ENCODE measurements at places on chromosomes 13 and 19. TPM values are rescaled to one million over a fixed set of nuclear protein-coding genes. Genes with fewer than 3 reads are reported as not detected.
A peak's percentile ranks its signal among the peaks of the same experiment; 100 is the strongest.

DNA sequence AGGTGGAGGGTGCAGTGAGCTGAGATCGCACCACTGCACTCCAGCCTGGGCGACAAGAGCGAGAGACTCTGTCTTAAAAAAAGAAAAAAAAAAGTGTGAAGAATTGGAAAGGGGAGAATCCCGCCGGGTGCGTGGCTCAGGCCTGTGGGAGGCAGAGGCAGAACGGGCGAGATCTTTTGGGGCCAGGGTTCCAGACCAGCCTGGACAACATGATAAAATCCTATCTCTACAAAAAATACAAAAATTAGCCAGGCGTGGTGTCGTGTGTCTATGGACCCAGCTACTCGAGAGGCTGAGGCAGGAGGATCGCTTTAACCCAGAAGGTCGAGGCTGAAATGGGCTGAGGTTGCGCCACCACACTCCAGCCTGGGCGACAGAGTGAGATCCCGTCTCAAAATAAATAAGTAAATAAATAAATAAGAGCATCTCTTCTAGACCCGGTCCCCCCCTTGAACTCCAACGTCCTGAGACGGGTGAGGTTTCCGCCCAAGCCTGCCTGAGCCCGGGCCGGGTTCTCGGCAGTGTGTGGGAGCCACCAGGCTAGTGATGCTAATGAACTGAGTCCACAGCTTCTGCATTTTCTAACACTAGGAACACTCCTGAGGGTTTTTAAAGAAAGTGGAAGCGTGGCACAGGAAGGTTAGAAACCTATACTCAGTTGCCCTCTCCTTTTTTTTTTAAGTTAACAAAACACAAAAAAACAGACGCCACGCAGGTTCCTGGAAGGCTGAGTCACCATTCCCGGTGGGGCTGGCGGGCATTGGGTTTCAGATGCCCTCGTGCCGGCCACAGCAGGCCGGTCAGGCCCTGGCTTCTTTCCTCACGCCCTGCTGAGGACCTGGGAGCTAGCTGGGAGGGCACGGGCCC, 22.0 kb downstream of the GPX4 start:
- H3K4me3 ChIP-seq = no peak overlapping the region
- peaks cover 11% of the 10 kb centered on the region for H3K4me1 ChIP-seq
- peaks cover 15% of the 10 kb centered on the region for H3K36me3 ChIP-seq
- H3K27me3 ChIP-seq = peaks cover 3% of the 10 kb centered on the region
- DNase-seq = no peak

DNA sequence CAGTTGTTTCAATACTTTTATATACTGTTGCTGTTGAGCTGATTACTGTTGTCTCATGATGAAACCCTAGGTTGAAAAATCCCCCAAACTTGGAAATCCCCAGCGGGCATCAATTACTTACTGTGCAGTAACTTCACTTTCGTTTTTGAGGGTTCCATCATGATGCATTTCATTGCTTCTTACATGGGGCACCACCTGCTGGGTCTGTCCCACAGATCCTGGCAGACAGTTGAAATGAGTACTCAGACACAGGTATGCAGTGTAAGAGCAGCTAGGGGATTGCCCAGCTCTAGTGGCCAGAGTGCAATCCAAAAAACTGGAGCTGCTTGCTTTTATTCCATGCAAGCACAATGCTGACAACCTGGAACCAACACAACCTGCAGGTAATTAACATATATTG, 132.5 kb upstream of the ZNF91 start:
- DNase-seq = peak; percentile 22
- H3K4me1 ChIP-seq = peaks cover 43% of the 10 kb centered on the region
- no peaks in the 10 kb centered on the region for H3K27me3 ChIP-seq
- H3K36me3 ChIP-seq = peaks cover 18% of the 10 kb centered on the region

DNA sequence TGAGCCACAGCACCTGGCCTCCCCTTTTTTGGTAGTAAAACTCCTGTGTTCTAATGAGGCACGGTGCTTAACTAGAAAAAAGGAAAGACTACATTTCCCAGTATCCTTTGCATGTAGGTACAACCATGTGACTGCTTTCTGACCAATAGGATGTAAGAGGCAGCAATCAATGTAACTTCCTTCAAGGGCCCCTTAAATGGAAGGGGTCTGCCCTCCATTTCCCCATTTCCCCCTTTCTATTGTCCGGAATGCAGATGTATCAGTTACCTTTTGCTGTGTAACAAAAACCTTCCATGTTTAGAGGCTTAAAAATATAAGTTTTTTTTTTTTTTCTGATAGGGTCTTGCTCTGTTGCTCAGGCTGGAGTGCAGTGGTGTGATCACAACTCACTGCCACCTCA, 2.2 kb downstream of the GPR32 start:
- H3K36me3 ChIP-seq = no peaks in the 10 kb centered on the region
- H3K4me1 ChIP-seq = peaks cover 1% of the 10 kb centered on the region
- H3K4me3 ChIP-seq = no peak overlapping the region
- no peak overlapping the region for H3K27ac ChIP-seq
- H3K27me3 ChIP-seq = peaks cover 13% of the 10 kb centered on the region

GRCh38 chr13:44905556-44905955, 83.7 kb downstream of the NUFIP1 start:
- H3K27me3 ChIP-seq = peaks cover 2% of the 10 kb centered on the region
- no peak for DNase-seq
- peak overlapping the region; percentile 52 for H3K4me3 ChIP-seq
- H3K4me1 ChIP-seq = peaks cover 46% of the 10 kb centered on the region

DNA sequence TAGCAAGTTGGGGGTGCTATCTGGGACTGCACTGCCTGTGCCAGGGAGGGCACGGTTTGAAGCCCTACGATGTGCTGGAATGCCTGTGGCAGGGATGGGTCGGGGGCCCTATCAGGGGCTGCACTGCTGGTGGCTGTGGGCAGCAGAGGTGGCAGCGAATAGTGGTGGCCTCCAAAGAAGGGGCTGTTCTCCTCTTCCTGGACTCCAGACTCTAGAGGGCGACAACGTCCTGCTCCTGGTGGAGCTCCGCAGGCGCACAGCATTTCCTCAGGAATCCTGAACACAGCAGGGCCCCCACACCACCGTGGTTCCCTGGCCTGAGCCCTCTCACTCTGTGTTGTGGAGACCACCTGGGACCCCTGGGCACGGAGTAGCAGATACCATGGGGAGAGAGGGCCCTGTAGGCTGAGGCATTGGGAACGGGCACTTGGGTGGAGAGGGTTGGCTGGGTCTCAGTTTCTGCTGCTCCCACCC, 145.6 kb downstream of the TNFRSF19 start:
- peaks cover 8% of the 10 kb centered on the region for H3K36me3 ChIP-seq
- peaks cover 2% of the 10 kb centered on the region for H3K27me3 ChIP-seq
- no peak for DNase-seq
- peaks cover 10% of the 10 kb centered on the region for H3K4me1 ChIP-seq

GRCh38 chr13:113960276-113960948, 13.5 kb downstream of the C13orf46 start:
- H3K27ac ChIP-seq = no peak overlapping the region
- H3K27me3 ChIP-seq = peaks cover 18% of the 10 kb centered on the region
- H3K36me3 ChIP-seq = peaks cover 76% of the 10 kb centered on the region
- DNase-seq = no peak
- no peak overlapping the region for H3K4me3 ChIP-seq
- H3K4me1 ChIP-seq = no peaks in the 10 kb centered on the region

DNA sequence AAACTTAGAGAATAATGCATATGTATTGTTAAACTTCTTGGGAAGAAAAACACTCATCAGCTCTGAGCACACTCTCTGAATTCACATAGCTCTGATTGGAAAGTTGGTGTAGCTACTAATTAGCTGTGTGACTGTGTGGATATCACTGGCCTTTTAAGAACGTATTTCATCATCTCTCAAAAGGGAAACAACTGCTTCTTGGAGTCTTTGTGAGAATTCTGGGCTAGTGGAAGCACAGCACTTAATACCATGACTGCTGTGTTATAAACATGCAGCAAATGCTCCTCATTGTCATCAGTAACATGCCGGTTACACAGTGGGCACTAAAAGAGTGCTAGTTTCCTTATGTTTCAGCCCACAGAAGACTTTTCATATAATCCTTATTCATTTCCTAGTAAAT, 220.9 kb upstream of the CSNK1A1L start:
- DNase-seq = no peak
- no peak overlapping the region for H3K4me3 ChIP-seq
- no peaks in the 10 kb centered on the region for H3K27me3 ChIP-seq
- H3K27ac ChIP-seq = no peak overlapping the region

GRCh38 chr13:32080328-32080744, 48.8 kb downstream of the FRY start:
- H3K36me3 ChIP-seq = peaks cover 3% of the 10 kb centered on the region
- no peak overlapping the region for H3K27ac ChIP-seq
- H3K27me3 ChIP-seq = no peaks in the 10 kb centered on the region
- no peaks in the 10 kb centered on the region for H3K4me1 ChIP-seq

GRCh38 chr13:30346153-30346788, 38.9 kb upstream of the KATNAL1 start:
- H3K27me3 ChIP-seq = peaks cover 2% of the 10 kb centered on the region
- H3K4me1 ChIP-seq = peaks cover 37% of the 10 kb centered on the region
- no peak overlapping the region for H3K27ac ChIP-seq
- DNase-seq = no peak
- H3K36me3 ChIP-seq = peaks cover 3% of the 10 kb centered on the region
- no peak overlapping the region for H3K4me3 ChIP-seq

- H3K4me1 ChIP-seq = peaks cover 12% of the 10 kb centered on the region
- H3K36me3 ChIP-seq = no peaks in the 10 kb centered on the region
- peaks cover 5% of the 10 kb centered on the region for H3K27me3 ChIP-seq
- H3K4me3 ChIP-seq = no peak within 1 kb of the TSS
- H3K27ac ChIP-seq = no peak within 1 kb of the TSS
- DNase-seq = no peak
These were observed at the start of gene SH2D3A for GRCh38 chr19:6767357-6768235. SH2D3A (minus strand) TSS chr19:6767435; CDS start chr19:6763748, 3,687 bp downstream.

DNA sequence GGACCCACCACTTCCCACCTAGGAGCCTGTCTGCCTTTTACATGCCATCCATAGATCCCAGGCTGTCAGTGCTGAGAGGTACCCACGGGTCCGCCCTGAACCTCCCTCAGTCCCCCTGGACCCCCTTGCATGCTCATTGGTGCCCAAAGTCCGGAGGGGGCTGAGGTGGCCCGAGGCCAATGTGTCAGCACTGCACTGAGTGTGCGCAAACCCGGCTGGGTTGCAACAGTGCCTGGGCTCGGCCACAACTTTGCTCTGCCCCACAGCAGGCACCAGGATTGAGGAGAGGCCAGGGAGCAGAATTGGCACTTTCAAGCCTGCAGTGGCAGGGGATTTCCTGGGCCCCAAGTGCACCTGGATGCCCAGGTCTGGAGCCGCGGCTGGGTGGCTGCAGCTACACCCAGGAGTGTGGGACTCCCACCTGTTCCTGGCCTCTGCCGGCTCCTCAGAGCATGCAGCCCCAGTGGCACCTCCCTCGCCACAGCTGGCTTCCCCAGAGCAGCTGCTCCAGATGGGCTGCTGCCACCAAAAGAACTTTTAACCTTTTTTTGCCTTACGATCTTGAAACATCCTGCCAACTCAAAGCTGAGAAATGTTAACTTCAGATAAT, 837.0 kb downstream of the SLITRK6 start:
- H3K4me1 ChIP-seq = peaks cover 8% of the 10 kb centered on the region
- peaks cover 5% of the 10 kb centered on the region for H3K27me3 ChIP-seq
- DNase-seq = no peak
- no peak overlapping the region for H3K4me3 ChIP-seq
- H3K36me3 ChIP-seq = no peaks in the 10 kb centered on the region
- H3K27ac ChIP-seq = no peak overlapping the region

GRCh38 chr19:374183-374885, 29.7 kb upstream of the MIER2 start:
- H3K27ac ChIP-seq = no peak overlapping the region
- H3K4me1 ChIP-seq = peaks cover 9% of the 10 kb centered on the region
- H3K4me3 ChIP-seq = no peak overlapping the region

DNA sequence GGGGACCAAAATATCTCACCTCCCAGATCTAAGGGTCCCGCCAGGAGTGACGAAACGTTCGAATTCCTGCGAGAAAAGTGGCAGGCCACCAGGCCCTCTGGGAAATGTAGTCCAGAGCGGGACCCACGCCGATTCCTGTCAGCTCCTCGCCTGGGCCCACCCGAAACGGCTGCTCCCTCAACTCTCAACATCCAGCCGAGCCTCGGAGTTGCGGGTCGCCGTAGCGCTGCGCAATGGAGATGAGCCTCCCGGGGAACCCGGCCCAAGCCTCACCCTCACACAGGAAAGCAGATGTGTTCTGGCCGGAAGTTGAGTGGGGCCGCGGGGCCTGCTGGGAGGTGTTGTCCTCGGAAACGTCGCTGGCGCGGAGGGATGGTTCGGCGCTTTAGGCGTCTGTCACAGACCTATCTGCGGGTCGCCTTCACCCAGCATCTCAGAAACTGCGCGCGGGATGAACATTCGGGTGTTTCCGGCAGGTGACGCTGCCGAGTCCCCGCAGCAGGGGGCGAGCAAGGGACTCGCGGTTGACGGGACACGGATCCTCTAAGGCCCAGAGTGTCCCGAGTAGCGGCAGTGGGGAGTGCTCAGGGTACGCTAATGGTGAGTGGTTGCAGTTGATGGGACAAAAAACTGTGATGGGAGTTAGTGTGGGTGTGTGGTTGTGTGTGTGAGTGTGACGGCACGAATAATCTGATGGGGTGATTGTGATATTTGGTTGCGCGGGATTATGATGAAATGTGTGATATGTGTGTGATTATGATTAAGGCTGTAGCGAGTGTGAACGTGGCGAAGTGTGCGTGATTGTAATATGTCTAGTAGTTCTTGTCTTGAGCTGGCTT, at the start of the genes ZNF568 and ZNF829:
Gene ZNF568, plus strand, starts transcription at position 341 of the 839 bp plus-strand sequence. CDS start 6,439 bp downstream, outside the sequence.
Gene ZNF829, minus strand, starts transcription at position 300 of the 839 bp plus-strand sequence. CDS start 1,124 bp downstream, outside the sequence.
- peak within 1 kb of the TSS; percentile 92 for H3K27ac ChIP-seq
- peaks cover 21% of the 10 kb centered on the region for H3K4me1 ChIP-seq

GRCh38 chr19:3322199-3322978, 44.0 kb upstream of the NFIC start:
- no peak overlapping the region for H3K27ac ChIP-seq
- H3K36me3 ChIP-seq = no peaks in the 10 kb centered on the region
- H3K4me1 ChIP-seq = peaks cover 9% of the 10 kb centered on the region
- peaks cover 14% of the 10 kb centered on the region for H3K27me3 ChIP-seq
- H3K4me3 ChIP-seq = no peak overlapping the region
- no peak for DNase-seq

DNA sequence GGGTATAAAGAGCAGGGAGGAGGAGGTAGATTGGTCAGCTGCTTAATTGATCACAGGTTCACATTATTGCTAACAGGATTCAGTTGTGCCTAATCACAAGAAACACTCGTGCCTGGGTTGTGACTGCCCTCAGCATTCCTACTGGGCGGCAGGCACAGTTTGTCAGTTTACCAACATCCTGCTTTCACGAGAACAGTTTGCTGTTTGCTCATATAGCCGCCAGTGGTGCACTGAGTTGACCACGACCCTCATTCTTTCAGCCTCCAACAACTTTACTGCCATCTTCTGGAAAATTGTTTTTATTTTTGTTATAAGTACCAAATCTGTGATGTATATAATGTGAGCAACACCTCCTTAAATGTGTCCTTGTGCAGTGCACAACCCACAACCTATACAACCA, 16.2 kb upstream of the IFT88 start:
- H3K36me3 ChIP-seq = no peaks in the 10 kb centered on the region
- H3K4me1 ChIP-seq = peaks cover 16% of the 10 kb centered on the region
- H3K27ac ChIP-seq = no peak overlapping the region

- DNase-seq = peak; percentile 50
- no peaks in the 10 kb centered on the region for H3K27me3 ChIP-seq
- H3K36me3 ChIP-seq = no peaks in the 10 kb centered on the region
- H3K4me3 ChIP-seq = peak overlapping the region; percentile 85
These were observed 11.8 kb upstream of the CSNK1G2 start for GRCh38 chr19:1929021-1929742.

- no peak for DNase-seq
- H3K4me3 ChIP-seq = no peak within 1 kb of the TSS
- peaks cover 9% of the 10 kb centered on the region for H3K27me3 ChIP-seq
- no peaks in the 10 kb centered on the region for H3K36me3 ChIP-seq
- peaks cover 14% of the 10 kb centered on the region for H3K4me1 ChIP-seq
- H3K27ac ChIP-seq = no peak within 1 kb of the TSS
These were observed at the start of gene ICAM3 for GRCh38 chr19:10339380-10339960. ICAM3 (minus strand) TSS chr19:10339624; CDS start chr19:10339614, 10 bp downstream.

Gene SMIM24
- not detected for total RNA-seq

Gene CGB2
- not detected for total RNA-seq

Gene FPR3
- total RNA-seq = not detected

Gene C13orf42
- not detected for total RNA-seq

Gene TRPM4
- 32.9 TPM for total RNA-seq

Gene PCDH9
- 2.7 TPM for total RNA-seq
